ENCODE measurements at places on chromosomes 2 and 18. TPM values are rescaled to one million over a fixed set of nuclear protein-coding genes. Genes with fewer than 3 reads are reported as not detected.
A peak's percentile ranks its signal among the peaks of the same experiment; 100 is the strongest.

- no peak for DNase-seq
These were observed at the start of gene DAW1 for GRCh38 chr2:227871375-227871791. TSS of gene DAW1 (plus strand) at chr2:227871631. CDS start at chr2:227871690, 59 bp downstream.

Gene SAG
- 0.82 TPM for total RNA-seq

DNA sequence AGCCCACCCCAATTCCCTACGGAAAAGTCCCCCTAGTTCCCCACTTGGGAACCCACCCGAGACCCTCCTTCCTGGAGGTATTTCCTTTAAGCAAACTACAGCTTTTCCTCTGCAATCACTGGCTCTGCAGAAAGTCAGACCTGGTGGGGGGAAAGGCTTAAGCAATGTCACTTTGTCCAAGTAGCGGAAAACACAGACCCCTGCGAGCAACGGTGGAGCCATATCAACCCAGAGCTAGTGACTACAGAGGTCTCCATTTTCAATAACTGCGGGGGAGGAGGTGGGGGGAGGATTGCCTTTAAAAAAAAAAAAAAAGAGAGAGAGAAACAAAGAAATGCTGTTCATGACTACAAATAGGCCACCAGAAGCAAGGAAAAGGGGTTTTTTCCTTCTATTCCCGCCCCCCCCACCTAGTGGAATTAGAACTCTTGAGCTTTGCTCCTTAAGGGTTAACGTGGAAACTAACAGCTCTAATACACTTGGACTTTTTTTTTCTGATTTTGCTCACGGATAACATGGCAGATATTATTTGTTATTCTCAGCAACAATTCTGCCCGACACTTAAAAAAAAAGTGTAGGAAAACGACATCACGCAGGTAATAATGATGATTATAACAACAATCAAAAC lies 1.1 kb upstream of the FRZB start:
- no peak for DNase-seq

GRCh38 chr2:53356291-53356905 lies 411.2 kb upstream of the CHAC2 start:
- no peak for DNase-seq

DNA sequence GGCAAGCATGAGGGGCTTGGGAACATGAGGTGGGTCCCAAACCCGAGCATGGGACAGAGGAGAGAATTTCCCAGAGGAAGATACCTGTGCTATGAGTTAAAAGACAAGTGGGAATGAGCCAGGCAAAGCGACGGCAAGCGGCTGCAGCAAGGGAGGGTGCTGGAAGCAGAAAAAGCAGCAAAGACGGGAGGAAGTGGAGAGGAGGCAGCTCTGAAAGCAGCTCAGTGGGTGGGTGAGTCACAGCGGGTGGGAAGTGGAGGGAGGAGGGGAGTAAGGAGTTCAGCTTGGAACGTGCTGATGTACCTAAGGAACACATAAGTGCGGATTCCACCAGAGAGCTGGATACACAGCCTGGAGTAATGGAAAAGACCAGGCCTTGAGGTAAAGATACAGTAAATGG lies 41.4 kb downstream of the THUMPD2 start:
- DNase-seq = no peak

GRCh38 chr2:217788669-217789002 lies 214.2 kb downstream of the TNS1 start:
- no peak for DNase-seq

- DNase-seq = no peak
These were observed 53.8 kb downstream of the GULP1 start for GRCh38 chr2:188345426-188345825.

DNA sequence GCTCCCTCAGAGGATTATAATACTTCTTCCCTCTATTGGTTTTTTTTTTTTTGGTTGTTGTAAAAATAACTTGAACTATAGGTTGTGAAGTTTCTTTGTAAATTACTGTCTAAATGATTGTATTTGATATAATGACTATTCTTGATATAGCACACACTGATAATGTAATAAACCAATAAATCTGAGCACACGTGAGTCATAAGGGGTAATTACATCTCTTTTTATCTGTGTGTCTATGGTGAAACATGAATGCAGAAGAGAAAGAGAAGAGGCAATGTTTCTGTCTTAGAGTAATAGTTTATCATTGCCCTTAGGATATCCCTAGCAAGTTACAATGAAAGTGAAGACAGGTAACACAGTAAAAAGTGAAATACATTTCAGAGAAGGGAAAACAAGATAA lies 64.1 kb upstream of the RAPGEF4 start:
- no peak for DNase-seq

DNA sequence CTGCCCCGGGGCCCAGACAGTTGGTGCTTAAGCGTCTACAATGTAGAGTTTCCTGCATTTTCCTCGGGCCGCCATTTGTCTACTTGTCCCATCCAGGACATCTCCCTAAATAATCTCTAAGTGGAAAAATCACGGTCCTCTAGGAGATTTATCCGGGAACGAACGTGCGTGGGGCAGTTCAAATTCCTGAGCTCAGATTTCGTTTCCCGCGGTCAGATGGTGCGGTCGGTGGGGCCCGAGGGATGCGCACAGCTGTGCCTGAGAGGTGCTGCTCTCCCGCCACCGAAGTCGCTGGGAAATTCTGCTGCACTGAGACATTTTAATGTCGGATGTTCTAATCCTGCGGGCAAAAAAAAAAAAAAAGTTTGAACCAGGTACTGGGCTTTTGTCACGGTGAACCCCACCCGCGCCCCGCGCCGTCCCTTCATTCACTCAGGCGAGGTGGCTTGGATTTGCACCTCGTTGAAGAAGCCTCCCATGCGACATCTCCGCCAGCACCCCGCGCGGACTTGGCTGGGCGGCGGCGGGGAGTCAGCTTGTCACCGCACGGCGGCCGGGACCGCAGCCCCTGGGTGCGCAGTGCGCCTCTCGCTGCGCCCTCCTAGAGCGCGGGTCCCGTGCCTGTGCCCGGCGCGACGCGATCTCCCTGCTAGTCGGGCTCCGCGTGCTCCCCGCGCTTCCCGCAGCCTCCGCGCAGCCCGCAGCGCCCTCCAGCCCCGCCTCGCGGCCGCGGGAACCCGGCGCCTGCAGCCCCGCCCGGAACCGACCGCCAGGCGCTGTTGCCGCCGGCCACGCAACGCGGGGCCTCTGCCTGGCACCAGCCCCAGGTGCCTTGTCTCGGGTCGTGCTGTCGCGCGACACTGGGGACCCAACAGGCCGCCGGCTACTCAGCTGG lies 191.9 kb upstream of the TCF4 start:
- peak; percentile 68 for DNase-seq

GRCh38 chr18:5771343-5771742 lies 124.0 kb downstream of the TMEM200C start:
- no peak for DNase-seq

- no peak for DNase-seq
These were observed 68.5 kb downstream of the CTIF start for GRCh38 chr18:48607056-48607984.

- DNase-seq = no peak
These were observed 81.8 kb downstream of the FASTKD2 start for GRCh38 chr2:206846981-206847834.

DNA sequence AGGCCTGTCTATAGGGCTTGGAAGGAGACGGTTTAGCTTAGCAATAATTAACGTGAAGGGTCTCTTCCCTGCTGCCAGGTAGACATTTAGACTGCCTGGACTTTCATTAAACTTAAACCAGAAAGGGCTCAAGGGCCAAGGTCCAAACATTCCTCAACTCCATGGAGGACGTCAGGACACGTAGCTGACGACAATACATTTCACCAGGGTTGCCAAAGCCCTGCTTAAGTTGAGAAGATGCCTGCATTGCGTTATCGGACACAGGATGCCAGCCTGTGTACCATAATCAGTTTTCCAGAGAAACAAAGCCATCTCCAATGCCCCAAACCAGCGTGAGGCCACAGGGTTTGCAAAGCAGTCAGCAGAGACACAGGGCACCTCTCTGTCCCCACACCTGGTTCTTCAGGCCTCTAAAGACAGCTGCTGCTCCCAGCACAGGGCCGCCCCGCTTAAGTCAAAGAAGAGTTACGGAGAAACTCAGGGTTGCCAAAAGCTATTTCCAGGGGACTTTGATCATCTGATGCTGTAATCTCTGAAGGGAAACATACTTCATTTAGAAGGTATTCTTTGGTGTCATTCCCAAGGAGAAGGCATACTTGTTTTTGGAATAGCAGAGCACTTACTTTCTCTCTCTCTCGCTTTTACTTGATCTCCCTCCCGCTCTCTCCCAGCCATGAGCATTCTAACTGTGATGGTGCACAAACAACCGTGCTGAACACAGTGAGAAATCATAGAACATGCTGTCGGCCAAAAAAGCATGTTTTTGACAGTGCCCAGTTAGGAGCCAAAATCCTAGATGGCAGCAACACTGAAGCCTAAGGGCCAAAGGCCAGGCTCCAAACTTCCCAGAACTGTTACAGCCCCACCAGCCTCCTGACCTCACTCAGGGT lies 46.0 kb downstream of the TTC32 start:
- no peak for DNase-seq

- no peak for DNase-seq
These were observed 15.6 kb downstream of the COLEC12 start for GRCh38 chr18:484749-485464.

GRCh38 chr2:141724426-141724825 lies 406.4 kb downstream of the LRP1B start:
- DNase-seq = no peak

Gene ZDBF2
- total RNA-seq = 31.4 TPM

- no peak for DNase-seq
These were observed 1.2 kb downstream of the TGOLN2 start for GRCh38 chr2:85326406-85327159.

DNA sequence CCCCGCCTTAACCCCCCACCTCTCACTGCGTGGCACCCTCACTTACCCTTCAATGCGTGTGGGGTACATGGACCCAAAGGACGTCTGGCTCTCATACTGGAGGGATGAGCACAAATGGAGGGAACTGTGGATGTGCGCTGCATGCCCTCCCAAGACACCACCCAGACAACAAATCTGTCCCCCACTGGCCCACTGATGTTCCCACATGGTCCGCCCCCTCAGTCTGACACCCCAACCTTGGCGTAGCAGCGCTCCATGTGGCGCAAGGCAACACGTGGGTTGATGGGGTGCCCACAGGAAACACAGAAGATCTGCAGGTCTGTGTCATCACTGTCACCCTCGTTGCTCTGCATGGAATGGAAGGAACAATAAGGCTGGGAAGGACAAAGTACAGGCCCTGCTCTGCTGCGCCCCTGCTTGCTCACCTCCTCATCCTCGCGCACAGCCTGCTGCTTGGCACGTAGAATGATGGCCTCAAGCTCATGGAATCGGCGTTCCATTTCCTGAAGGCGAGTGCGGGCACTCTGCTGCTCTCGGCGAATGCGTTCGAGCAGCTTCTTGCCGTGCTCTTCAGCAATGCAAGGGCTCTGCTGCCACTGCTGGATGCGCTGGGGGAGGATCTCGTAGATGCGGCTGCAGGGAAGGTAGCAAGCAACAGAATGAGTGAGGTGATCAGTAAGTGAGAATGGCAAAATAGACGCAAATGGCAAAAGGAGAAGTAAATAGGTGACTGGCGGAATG lies 2.3 kb upstream of the MBD1 start:
- DNase-seq = no peak

DNA sequence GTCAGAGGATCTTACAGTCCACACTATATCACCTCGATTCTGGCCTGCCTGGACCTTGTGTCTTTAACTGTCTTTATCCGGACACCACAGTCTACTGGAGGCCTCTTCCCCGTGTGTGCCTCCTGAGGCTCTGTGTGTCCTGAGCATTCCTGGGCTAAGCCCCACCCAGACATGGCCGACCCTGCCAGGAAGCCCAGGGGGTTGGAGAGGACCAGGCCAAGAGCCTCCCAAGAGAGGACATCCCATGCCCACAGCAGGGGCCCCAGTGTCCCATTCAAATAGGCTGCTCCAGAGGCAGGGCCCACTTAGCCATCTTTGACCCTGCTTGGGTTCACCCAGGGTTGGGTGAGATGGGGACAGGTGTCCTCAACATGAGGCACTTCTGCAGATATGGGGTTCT lies 84.7 kb upstream of the OTOS start:
- DNase-seq = no peak

DNA sequence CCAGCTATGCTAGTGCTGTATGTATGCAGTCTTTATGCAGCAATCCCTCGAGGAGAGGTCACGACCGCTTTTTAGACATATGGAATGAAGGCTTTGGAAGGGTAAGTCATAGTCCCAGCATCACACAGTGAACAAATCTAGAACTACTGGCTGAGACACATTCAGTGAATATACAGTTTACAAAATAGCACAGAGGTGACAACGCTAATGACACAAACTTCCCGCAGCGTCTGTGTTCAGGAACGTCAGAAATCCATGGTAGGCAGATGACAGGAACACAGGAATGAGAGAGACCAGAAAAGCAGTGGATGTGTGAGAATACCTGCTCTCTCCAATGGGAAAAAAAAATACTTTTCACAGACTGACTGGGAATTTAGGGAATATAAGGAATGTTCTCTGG lies 29.6 kb downstream of the CABYR start:
- no peak for DNase-seq

DNA sequence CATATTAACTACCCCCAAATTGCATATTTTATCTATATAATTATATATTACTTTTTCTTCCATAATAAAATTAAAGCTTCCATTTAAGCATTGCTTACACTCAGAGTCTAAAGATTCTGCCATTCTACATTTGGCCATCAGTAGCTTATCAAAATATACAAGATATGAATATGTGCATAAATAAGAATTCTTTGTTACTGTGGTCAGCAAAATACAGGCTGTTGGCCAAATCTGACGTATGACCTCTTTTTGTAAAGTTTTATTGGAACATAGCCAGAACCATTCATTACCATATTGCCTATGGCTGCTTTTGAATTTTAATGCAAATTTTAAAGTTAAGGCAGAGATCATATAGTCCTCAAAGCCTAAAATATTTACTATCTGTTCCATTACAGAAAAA lies 643.9 kb upstream of the VRK2 start:
- DNase-seq = no peak

DNA sequence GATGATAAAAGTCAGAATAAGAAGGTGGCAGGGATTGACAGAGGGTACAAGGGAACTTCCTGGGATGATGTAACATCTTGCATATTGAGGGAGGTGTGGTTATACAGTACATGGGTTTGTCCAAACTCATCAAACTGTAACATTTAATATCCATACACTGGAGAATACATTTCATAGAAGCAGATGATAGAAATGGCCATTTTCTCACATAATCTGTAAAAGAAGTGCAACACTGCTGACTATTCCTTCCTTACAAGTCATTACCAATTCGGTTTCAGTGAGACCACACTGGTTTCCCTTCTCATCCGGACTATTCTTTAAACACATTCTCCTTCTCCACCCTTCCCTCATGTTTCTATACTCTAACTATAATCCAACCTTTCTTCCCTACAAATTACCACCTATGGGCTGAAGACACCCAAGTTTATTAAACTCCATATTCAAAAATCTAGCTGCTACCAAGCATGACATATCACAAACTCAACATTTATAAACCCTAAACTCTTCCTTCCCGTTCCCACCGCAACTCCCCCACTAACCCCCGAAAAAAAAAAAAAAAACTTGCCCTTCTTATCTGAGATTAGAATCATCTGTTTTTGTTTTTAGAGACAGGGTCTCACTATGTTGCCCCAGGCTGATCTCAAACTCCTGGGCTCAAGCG lies 1.6 kb downstream of the COX7A2L start:
- DNase-seq = no peak

Gene NCK2
- 84.8 TPM for total RNA-seq

All from frontal cortex (tissue), 4 donors.